ENCODE measurements at places on chromosomes 11 and 22.

- peak; percentile 71 for DNase-seq
These were observed 40.0 kb downstream of the COMMD9 start for GRCh38 chr11:36249246-36249645.

DNA sequence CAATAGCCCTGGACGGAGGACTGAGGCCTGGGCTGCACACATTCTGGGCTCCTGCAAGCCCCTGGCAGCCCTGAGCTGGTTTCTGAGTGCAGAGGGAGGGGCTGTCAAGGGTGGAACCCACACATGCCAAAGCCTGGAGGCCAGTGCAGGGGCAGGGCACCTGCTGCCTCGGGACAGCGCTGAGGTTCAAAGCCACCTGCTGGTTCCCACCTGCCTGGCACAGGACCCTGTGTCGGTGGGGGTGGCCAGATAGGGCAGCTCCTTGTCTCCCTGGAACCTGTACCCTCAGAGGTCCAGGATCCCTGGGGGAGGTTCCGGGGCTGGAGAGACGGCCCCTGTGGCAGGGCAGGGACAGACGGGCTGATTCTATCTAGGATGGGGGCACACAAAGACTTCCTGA lies 40.8 kb downstream of the RTN4R start:
- no peak for DNase-seq

- DNase-seq, result peak; percentile 98
These were observed 62.7 kb downstream of the DBX1 start for GRCh38 chr11:20097319-20098221.

- peak; percentile 89 for DNase-seq
These were observed at the start of gene PARVA for GRCh38 chr11:12377106-12377823. PARVA (plus strand) TSS chr11:12377571; CDS start chr11:12377648, 77 bp downstream.

GRCh38 chr11:104442321-104442720 lies 278.4 kb upstream of the PDGFD start:
- DNase-seq, result no peak

DNA sequence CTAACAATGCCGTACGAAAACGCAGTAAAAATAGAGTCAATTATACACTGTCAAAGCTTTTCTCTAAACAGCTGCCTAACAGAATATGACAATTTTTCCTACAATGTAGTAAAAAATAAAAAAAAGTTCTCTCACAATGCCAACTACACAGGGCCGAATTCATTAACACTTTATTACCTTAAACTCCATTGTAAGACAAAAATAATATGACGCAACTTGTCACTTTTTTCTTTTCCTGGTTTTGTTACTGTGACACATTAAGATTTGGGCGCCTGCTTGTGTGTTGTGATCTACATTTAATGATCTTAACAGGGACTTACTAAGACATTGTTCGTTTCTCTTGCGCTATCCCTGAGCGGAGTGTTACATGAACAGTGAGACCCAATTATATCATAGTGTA lies 204.1 kb downstream of the INSC start:
- DNase-seq, result no peak

- DNase-seq, result peak; percentile 62
These were observed 17.5 kb downstream of the KCNJ5 start for GRCh38 chr11:128908391-128909246.

DNA sequence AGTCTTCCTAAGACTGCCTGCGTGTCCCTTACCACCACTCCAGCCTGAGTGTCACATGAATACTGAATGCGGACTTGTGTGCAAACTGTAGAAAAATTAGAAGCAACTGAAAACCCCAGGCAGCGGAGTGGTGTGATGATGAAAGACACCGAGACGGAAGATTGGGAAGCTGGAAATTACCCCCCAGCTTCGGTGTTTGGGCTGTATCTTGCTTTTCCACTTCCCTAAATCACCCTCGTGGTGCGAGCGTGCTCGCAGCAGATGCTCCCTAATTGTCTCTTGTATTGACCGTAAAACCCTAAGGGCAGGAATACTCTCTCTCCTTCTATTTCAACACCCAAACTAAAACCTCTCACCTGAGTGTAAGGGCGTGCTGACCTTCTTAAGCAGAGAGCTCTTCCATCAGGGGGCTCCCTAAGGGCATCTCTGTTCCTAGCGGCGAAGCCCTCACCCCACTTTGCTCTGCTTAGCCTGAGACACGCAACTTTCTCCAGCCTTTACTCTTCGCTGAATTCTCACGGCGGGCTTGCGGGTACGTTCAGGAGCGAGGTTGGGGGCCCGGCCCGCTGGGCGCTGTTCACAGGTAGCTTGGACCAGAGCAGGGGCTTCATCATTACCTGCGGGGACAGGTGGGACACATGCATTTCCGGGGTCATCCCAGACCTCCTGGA lies 62.4 kb downstream of the CRYBB2 start:
- DNase-seq, result no peak

DNA sequence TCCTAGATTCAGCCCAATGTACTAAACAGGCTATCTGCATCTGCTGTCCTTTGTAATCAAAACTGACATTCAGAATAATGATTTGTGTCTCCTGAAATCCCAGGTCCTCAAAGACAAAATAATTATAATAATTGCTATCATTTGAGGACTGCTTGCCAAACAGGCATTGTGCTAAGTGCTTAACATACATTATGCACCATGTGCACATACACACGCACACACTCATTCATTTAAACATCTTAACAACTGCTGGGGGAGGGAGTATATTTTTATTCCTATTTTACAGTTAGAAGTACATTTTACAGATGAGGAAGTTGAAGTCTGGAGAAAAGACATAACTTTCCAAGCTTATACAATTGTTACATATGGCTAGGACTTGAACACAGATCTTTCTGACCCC lies 308.0 kb upstream of the ZC3H12C start:
- DNase-seq, result no peak

DNA sequence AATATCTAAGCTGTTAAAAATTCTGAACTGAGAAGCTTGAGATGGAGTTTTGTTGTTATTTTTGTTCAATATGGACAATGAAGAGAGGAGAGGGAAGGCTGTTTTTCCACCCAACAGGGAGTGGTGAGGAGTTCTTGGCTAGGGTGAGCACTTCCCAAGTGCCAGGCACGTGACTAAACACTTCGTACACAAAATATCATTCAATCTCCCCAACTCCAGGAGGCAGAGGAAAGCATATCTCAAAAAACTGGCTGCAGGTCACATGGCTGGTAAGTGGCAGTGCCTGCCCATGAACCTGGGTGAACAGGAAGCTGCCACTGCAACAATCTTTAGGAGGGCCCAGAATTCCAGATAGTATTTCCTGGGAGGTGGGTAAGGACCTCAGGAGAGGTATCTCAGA lies 11.6 kb downstream of the ELF5 start:
- DNase-seq, result no peak

DNA sequence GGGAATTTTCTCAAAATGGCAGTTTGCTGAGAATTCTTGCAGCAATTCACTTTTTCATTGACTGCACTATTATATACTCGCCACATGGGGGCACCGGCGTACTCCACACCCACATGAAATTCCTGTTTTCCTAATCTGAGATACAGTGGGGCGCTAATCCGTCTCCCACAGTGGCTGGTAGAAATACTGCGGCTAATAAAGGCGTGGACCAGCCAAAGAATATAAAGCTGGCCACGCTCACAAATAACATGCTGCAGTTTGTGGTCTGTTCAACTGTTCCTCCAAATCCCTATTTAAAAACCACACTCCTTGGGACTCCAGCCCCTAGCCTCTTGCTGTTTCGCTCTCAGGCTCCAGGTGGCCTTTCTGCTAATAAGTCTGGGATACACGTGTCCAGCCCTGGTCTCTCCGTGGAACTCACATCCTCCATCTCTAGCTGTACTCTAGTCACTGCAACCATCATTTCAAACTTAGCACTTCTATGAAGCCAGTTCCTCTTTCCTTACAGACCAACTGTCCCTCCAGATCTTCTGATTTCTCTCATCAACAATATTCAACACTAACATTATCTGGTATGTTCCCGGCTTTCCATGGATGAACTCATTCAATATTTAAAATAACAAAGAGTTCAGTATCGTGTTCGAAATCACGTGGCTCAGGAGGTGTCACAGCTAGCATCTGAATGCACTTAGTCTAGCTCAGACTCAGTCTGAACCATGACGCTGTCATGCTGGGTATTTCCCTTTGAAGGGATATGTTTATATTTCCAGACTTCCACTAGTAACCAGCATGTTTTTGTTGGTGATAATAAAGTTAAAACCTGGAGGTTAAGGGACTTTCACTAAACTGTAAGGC lies 22.0 kb downstream of the TBRG1 start:
- peak; percentile 75 for DNase-seq
